Fibroblast of mammary gland (primary cell): ENCODE measurements at places on chromosomes 1 and 21.

DNA sequence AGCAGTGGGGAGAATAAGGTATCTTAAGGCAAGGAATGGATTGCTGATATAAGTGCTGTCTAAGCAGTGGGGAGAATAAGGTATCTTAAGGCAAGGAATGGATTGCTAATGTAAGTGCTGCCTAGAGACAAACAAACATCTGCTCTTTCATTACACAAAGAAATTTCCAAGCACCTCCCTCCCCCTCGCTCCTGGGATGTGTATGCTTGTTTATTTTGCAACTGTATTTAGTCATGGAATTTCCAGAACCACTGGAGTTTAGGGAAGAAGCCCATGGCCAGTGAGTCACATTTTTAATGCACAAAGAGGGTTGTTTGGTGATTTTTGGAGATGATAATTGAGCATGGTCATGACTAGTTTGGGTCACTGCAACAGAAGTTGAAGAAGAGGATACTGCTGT is 21.5 kb downstream of the PDPN start:
- DNase-seq = peak; percentile 96

GRCh38 chr1:19923953-19924346 is 533 bp upstream of the PLA2G2E start:
- DNase-seq = no peak

DNA sequence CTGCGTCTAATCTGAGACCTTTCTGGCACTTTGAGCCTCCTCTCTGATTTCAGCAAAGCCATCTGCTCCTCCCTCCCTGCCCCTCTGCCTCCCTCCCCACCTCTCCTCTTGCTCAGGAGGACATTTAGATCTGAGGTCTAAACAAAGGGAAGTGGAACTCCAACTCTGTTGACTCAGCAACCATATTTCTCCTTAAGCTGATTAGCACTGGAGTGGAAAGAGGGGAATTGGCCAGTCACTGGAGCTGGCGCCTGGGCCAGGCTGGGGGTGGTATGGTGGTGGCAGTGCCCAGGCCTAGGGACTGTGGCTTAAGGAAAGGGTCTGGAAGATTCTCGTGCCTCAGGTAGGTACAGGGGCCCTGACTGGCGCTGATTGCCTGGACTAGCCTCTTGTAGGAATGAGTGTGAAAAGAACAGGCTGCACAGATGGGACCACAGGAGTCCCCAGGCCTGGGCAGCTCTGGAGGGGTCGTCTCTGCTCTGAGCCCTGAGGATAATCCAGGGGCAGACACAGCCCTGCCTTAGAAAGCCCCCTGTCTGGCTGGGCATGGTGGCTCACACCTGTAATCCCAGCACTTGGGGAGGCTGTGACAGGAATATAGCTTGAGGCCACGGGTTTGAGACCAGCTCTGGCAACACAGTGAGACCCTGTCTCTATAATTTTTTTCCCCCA is 11.9 kb downstream of the SH2D2A start:
- DNase-seq = peak; percentile 50

GRCh38 chr1:145784409-145784808 is 39.5 kb downstream of the RNF115 start:
- DNase-seq = no peak

GRCh38 chr1:151968058-151968457 is 25.6 kb downstream of the S100A10 start:
- DNase-seq = peak; percentile 62

DNA sequence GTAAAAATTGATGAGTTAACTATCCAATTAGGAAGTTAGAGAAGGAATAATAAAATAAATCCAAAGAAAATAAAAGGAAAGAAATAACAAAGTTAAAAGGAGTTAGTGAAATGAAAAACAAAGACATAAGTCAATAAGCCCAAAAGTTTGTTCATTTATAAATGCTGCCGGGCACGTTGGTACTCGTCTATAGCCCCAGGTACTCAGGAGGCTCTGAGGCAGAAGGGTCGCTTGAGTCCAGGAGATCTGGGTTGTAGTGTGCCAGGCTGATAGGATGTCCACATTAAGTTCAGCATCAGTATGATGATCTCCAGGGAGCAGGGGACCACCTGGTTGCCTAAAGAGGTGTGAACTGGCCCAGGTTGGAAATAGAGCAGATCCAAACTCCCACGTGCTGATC is 35.5 kb upstream of the VANGL1 start:
- no peak for DNase-seq

DNA sequence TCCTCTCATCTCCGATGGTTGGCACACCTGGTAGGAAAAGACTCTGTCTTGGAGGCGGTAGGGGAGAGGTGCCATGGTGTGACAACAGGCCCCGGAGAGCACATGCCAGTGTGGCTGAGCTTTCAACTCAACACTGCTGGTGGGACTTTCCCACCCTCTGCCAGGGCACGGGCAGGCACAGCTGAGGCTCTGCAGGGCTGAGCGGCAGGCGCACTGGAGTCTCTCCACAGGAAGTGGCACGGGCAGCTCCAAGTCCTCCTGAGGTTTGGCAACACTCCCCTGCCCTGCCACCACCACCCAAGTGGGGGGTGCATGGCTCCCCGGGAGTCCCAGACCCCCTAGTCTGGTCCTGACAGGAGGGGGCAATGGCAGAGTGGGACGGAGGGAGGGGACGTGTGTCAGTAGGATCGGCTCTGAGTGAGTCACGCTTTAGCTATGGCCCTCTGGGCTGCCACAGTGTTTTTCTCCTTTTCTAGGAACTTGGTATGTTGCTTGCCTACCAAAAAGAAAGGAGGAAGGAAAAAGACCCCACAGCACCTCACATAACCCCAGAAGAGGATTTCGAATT is 27.3 kb upstream of the EVA1B start:
- peak; percentile 73 for DNase-seq

- no peak for DNase-seq
These were observed 596 bp downstream of the PADI4 start for GRCh38 chr1:17308593-17308992.

- no peak for DNase-seq
These were observed 43.7 kb downstream of the PRDX6 start for GRCh38 chr1:173520799-173521198.

DNA sequence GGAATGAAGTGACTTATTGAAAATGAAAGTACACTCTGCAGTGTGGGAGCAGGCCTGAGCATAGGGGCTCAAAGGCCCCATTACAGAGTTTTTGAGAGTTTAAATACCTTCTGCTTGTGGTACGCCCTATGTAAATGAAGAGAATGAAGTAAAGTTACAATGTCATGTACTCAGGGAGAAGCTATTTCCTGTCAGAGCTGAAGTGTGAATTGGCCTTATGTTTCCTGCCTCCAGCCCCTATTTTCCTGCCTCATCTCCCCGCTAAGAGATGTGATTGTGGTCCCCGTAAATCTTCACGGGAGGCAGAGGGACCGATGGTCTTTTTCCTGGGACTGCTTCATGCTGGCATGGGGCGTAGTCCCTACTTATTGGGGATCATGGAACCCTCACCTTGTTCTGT is 2.5 kb upstream of the ZNF683 start:
- no peak for DNase-seq

GRCh38 chr1:231541842-231542241 is 13.4 kb downstream of the TSNAX start:
- DNase-seq = peak; percentile 24

DNA sequence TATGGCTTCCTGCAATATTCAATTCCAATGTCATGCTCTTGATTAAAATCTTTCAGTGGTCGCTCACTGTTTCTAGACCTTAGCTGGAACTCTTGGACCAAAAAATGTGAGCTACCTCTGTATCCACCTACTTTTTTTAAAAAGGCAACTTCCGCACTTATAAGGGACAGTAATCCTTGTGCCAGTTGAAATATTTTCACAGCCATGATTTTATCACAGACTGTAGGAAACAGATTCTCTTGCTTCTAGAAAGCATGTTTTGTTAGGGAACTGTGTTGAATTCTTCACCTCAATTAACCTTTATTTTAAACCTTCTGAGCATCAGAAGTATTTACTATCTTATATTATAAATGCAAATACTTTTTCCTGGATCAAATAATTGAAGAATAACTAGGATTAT is 296.0 kb upstream of the ST6GALNAC5 start:
- no peak for DNase-seq

- peak; percentile 89 for DNase-seq
These were observed 13.2 kb downstream of the NAV1 start for GRCh38 chr1:201551877-201552731.

DNA sequence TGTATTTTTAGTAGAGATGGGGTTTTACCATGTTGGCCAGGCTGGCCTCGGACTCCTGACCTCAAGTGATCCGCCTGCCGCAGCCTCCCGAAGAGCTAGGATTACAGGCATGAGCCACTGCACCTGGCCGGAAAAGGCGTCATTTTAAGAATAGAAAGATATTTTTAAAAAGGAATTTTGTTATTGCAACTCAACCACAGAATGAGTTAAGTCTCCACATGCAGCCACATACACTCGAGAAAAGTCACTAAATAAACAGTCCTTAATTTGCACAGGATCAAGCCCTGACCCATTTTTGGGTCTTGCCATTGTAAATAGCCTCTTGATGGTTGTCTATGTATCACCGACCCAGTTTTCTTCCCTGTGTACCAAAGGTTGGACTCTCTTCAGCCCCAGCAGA is 85.5 kb downstream of the FBXO2 start:
- no peak for DNase-seq

DNA sequence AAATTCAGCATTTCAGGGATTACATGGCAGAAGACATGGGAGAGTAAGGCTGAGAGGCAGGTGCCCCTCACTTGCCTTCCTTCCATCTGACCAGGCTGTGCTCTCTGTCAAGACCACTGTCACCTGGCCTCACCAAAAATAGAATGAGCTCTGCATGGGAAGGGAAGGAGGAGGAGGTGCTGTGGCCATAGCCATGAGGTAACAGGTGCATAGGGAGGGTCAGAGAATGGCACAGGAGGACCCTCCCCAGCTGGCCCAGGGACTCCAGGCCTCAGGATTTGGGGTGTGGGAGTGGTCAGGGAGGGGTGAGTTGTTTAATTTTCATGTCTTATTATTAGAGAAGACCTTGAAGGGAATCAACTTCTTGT is 192.3 kb downstream of the FCRL5 start:
- no peak for DNase-seq

DNA sequence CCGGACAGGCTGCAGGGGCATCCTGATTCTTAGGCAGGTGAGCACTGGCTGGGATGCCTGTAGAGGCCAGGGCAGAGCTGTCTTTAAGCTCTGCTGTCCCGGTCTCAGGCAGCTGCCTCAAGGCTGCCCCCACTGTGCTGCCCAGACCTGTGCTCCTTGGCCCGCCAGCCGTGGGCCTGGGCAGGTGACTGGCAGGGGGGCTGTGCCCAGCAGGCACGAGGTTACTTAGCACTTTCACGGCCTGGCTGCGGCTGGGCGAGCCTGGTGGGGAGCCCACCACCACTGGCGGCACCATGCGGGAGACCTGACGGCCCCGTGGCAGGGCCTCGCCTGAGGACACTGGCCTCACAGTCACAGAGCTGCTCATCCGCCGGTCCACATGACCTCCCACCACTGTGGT is 8.2 kb downstream of the CRYBG2 start:
- no peak for DNase-seq

DNA sequence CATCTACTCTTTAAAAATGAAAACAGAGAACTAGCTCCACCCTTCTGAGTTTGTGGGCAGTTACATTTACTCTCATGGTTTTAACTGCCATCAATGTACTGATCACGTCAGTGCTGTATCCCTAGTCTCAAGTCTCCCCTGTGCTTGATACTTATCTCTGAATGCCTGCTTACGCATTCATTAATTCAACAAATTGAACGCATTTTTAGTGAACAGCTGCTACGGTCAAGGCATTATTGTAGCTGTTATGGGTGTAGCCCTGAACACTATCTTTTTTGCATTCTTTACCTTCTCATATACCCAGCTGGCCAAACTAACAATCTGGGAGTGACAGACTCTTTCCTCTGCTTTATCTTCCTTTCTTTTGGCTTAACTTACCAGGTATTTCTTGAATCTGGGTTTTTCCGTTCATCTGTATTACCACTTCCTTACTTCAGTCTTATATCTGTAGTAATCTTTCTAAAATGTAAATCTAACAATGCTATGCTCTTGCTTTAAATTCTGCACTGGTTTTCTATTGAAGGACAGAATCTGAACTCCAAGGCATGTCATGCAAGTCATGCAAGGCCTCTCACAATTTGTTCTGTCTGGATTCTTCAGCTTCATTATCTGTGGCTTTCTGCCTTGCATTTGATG is 33.3 kb downstream of the SMG7 start:
- no peak for DNase-seq

DNA sequence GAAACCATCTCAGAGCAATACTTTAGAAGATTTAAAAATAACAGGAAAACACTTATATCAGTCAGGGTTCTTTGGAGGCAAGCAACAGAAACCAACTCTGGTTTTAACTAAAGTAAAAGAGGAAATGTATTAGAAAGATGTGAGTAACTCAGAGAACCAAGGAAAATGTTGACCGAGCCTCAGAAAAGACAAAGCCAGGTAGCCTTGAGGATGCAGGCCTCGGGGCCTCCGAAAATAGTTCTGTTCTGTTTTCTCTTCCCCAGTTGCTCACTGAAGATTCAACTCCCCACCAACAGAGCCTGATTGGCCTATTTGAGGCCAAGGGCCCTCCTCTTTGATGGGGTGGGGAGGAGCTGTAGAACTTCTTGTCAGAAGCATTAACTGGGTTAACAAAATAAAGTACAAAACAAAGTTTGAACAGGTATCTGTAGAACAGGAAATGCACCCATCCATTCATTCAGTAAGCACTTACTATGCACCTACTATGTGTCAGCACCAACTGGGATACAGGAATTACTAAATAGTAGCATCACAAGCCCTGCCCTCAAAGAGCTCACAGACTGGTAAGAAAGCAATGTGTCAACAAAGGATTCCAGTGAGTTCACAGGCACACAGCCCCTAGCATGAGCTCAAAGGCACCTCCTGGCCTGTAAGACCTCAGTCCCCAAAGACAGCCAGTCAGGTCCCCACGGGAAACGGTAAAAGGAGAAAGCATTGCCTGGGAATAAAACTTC is 12.6 kb downstream of the SLAMF8 start:
- no peak for DNase-seq

DNA sequence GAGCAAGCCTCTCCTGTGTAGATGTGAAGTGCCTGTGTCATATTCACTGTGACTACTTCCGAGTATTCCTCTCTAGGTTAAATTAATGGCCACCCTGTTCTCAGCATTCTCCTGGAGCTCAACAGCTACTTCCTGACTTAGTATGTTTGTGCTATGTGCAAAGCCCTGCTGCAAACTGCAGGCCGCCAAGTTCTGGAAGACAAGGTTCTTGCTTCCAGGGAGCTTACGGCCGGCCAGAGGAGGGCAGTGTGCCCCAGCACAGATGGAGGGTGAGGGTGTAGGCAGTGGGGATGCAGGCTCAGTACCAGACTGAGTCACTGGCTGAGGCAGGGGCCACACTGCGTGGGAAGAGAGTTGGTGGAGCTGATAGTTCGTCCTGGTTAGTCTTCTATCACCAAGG is 43.2 kb downstream of the ELK4 start:
- peak; percentile 60 for DNase-seq

- DNase-seq = peak; percentile 90
These were observed 48.7 kb downstream of the SPAG17 start for GRCh38 chr1:118136187-118136941.
